ENCODE measurements at places on chromosomes 7 and 10.

DNA sequence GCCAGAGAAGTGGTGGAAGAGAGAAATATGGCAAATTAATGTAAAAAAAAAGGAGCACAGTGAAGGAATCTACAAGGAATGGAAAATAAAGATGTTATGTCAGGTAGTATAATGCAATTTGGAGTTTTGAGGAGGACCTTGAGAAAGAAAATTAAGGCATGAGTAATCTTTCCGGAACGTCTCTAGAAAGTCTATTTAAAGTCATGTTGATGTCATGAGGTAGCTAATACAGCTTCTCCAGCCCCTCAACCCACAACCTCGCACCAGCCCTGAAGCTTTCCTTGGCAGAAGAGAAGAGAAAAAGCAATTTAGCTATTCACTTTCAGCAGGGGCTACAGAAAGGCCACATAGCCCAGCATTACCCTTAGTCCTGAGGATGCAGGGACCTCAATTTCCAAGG lies 22.5 kb downstream of the TRDMT1 start:
- no peak for DNase-seq

DNA sequence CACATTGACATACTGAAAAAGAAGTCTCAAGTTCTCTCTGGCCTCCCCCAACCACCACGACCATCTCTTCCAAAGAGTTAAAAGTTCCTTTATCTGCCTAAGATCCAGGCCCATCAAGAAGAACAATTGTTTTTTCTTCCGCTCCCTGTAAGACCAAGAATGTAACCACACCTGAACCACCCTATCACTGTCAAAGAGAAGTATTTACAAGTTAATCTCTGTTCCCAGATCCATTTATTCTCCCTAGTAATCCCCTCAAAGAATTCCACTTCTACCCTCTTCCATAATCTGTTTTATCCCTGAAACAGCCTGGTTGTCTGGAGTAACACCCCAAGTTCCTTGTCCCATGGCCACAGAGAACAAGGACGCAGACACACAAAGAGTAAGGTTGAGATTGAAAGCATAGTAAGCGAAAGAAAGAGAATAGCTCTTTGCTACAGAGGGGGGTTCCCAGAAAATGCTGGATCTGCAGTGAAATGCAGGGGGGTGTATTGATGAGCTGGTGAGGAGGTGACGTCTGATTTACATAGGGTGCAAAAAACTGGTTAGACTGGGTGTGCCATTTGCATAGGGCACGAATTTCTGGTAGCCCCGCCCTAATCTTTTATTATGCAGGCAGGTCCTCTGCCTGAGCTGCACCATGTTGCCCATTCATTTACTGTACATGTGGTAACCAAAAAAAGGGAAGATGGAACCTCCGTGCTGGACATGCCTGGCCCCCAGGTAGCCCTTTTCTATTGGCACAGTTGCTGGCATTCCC lies 122.0 kb downstream of the SKIDA1 start:
- no peak for DNase-seq

GRCh38 chr7:83824214-83824613 lies 175.3 kb upstream of the SEMA3E start:
- DNase-seq = peak; percentile 27

GRCh38 chr7:2307690-2308107 lies 6.5 kb downstream of the SNX8 start:
- DNase-seq = no peak

DNA sequence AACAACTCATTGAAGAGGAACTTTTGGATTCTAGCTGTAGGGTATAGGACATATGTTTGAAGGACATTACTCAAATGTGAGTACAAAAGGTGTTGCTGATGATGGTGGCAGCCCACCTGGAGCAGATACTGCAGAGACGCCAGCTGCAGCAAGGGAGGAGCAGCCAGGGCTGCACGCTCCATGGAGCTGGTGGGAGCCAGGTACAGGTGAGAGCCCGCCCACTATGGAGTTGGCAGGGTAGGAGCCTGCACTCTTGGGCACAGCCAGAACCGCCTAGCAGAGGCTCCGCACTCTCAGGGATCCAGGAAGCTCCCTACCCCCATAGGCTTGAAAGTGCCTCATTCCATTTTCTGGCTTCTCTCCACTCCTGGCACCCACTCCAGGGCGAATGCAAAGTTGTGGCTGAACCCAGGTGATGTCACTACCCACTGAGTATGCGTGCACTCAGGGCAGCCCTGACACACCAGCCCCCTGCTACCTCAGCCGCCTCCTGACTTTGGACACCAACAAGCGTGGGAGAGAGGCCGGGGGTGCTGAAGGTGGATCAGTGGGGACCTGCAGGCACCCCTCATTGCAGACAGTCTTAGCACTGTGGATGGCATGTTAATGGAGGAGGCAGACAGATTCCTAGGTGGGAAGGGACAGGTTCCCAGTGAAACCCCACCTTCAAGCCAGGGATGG lies 761.1 kb downstream of the IPMK start:
- no peak for DNase-seq

DNA sequence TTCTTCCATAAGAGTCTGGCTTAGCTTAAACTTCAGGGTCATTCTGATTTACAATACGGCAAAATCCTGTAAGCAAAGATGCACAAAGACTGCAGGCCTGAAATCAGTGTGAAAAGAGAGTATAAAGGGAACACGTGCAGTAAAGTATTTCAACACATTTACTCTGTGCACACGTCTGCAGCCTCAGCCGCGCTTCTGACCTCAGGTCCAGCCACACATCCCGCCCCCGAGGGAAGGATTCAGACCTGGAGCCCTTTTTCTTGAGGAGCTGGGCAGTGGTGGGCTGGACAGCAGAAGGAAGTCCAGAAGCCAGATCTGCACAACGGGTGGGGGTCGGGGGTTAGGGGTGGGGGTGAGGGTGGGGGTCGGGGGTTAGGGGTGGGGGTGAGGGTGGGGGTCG lies 58.9 kb upstream of the FAM20C start:
- no peak for DNase-seq

DNA sequence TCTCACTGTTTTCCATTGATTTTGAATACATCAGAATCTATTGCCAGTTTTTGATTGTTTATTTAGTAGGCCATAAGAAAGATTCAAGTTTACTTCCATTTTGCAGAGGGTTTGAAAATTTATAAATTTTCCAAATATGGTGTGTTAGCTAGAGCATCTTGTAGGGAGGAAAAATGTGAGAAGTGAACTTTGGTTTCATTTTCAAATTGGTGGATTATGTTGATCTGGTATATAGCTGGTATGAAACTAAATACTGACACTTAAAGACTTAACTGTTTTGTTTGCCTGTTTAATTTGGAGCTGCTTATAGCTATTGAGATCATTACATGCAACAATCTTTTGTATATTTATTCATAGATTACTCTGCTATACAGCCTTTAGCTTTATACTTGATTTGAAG lies 108.1 kb downstream of the ADAM22 start:
- DNase-seq = no peak
